ENCODE measurements at places on chromosomes 5 and 9.

GRCh38 chr9:137149363-137149762 is 10.4 kb downstream of the GRIN1 start:
- no peak for DNase-seq

GRCh38 chr9:99336005-99336404 is 113.9 kb downstream of the SEC61B start:
- no peak for DNase-seq

GRCh38 chr5:3324421-3325101 is 271.1 kb upstream of the IRX1 start:
- no peak for DNase-seq

DNA sequence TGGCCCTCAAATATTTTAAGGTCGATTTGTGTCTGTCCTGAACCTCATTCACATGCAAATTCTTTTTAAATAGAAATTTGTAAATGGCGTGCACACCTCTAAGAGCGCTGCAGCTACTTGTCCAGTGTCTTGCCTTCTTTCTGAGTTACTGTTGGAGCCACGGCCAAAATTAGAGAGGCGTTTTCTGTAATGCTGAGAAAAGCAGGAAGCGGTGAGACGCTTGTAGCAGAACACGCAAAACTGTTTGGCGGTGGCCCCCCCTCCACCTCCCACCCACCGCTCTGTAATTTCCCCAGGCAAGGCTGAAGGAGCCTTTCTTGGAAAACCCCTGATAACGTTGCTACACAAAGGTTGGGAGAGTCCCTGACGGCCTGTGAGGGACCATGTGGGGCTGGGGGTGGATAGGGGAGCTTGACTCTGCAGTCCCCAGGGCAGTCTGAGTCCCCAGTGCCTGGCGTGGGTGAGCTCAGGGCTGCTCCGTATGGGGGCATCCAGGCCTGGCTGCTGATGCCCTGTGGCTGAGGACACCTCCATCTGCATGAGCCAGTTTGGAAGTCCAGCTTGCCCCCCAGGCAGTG is 96.5 kb downstream of the GADD45G start:
- DNase-seq: no peak

All from substantia nigra (tissue), 51 donors.